Ascending aorta (tissue), 2 donors: ENCODE measurements at places on chromosomes 6 and 20. TPM values are rescaled to one million over a fixed set of nuclear protein-coding genes. Genes with fewer than 3 reads are reported as not detected.

The EGFL8 gene
- total RNA-seq: 9.4 TPM

DNA sequence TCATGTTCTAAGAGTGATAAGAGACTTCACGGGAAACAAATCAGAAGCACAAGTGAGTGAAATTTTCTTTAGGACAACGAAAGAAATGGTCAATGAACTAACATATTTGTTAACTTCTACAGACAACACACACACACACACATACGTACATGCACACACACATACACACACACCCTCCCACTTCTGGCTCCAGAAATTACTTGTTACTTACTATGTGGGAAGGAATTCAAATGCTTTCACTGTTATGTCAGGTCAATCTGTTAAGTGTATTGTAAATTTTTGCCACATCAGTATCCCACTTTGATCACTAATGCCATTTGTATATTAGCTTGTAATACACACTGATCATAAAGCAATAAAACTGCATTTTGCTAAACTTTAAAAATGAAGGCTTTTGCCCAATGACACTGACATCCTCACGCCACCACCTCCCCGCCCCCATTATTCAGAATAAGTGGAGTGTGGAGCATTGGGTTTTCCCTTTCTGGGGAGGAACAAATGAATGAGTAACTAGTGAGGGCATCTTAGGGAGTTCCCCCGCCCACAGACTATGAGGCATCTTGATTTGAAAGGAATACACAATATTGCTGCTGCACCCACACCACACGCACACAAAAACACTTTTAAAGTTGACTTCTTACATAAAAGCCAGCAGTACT lies 76.2 kb downstream of the ATXN1 start:
- no peaks in the 10 kb centered on the region for H3K27me3 ChIP-seq
- no peak overlapping the region for H3K4me3 ChIP-seq
- no peaks in the 10 kb centered on the region for H3K36me3 ChIP-seq
- no peak overlapping the region for H3K27ac ChIP-seq
- H3K4me1 ChIP-seq: no peaks in the 10 kb centered on the region

DNA sequence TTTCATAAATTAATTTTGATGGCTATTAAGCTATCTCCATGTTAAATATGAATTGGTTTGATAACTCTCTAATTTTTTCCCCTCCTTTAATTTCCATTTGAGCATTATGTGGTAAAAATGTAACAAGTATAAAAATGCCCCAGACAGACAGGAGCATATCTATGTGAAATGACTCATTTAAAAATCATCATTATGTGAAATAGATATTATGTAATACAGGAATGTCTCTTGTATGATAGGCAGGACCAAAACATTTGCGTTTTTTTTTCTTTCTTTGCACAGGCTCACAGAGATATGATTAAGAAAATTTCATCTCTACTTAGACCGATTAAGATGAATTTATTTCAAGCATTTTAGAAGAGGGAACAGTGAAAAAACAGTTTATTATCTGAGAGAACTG lies 95.8 kb downstream of the AKAP7 start:
- no peaks in the 10 kb centered on the region for H3K4me1 ChIP-seq
- no peak for DNase-seq
- no peaks in the 10 kb centered on the region for H3K36me3 ChIP-seq
- no peak overlapping the region for H3K4me3 ChIP-seq
- no peak overlapping the region for H3K27ac ChIP-seq

DNA sequence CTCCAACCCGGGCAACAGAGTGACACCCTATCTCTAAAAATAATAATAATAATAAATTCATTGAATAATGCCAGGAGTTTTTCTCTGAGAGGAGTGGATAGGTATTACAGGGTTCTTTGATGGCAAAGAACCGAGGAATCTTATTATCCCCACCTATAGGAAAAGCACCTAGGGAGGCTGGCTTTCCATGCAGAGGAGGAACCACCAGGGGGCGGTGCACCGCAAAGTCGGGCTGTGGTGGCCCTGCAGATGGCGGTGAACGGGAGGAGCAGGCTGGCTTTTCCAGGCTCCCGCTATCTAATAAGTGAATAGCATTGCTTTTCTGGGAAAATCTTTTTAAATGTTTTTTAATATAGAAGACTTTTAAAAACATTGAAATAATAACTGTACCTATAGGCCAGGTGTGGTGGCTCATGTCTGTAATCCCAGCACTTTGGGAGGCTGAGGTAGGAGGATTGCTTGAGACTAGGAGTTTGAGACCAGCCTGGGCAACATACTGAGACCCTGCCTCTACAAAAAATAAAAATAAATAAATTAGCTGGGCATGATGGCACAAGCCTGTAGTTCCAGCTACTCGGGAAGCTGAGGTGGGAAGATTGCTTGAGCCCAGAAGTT lies 864.2 kb downstream of the KIF16B start:
- no peak overlapping the region for H3K4me3 ChIP-seq
- no peaks in the 10 kb centered on the region for H3K4me1 ChIP-seq
- no peak overlapping the region for H3K27ac ChIP-seq
- no peak for DNase-seq
- H3K27me3 ChIP-seq: no peaks in the 10 kb centered on the region
- no peaks in the 10 kb centered on the region for H3K36me3 ChIP-seq

The BACH2 gene
- 7.7 TPM for total RNA-seq

GRCh38 chr6:20868397-20869096 lies 334.3 kb downstream of the CDKAL1 start:
- no peak overlapping the region for H3K27ac ChIP-seq
- H3K4me3 ChIP-seq: no peak overlapping the region
- H3K4me1 ChIP-seq: no peaks in the 10 kb centered on the region
- no peaks in the 10 kb centered on the region for H3K27me3 ChIP-seq
- DNase-seq: no peak
- no peaks in the 10 kb centered on the region for H3K36me3 ChIP-seq

The CGA gene
- not detected for total RNA-seq

GRCh38 chr6:33840048-33840926 lies 36.5 kb upstream of the MLN start:
- H3K36me3 ChIP-seq: no peaks in the 10 kb centered on the region
- no peak for DNase-seq
- no peak overlapping the region for H3K4me3 ChIP-seq
- H3K27ac ChIP-seq: no peak overlapping the region
- H3K27me3 ChIP-seq: no peaks in the 10 kb centered on the region

DNA sequence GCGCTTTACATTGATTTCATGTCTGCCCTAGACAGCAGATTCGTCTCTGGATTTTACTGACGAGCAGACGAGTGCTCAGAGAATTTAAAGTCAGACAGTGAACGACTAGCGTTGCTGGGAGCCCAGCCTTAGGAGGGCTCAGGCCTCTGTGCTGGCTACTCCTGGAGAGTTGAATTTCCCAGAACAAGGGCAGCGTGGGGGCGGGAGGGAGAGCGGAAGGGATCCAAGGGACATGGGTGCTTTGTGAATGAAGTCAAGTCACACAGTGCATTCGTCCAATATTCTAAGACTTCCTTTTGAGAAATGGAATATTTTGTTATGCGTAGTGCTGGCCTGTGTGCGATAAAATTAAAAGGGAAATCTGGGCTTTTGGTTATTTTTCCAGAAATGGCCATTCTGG lies 126.5 kb downstream of the MYLK4 start:
- no peaks in the 10 kb centered on the region for H3K27me3 ChIP-seq
- no peaks in the 10 kb centered on the region for H3K36me3 ChIP-seq

DNA sequence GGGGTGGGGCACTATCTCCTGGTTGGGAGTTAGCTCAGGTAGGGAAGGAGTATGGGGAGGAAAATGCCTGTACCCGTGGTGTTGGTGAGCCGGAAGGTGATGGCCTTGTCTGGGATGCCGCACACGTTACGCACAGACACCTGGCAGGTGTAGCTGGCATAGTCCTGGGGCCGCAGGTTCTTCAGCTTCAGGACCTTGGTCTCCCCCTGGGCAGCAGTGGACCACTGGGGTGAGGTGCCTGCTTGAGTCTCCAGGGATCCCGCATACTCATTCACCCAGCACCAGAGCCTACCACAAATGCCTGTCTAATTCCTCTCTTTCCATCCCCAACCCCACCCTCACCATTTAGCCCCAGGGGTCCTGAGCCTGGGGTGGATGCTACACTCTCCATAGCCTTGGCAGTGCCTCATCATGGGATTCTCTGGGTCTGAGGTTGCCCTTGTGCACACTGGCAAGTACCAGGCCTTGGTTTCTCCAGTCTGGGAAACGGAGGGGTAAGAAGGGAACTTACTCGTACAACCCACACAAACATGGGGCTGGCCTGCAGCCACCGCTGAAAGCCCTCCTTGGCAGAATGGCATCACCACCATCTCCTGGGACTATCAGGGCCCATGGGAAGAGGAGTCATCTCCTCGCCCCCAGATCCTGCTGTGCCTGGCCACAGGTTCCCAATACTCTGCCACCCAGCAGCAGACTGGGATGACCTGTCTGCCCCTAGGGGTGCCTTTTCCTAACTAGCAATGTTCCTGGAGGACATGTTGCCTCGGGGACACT lies 42.8 kb downstream of the MDGA1 start:
- no peak overlapping the region for H3K4me3 ChIP-seq
- no peaks in the 10 kb centered on the region for H3K4me1 ChIP-seq
- no peak overlapping the region for H3K27ac ChIP-seq
- no peaks in the 10 kb centered on the region for H3K27me3 ChIP-seq
- DNase-seq: no peak

DNA sequence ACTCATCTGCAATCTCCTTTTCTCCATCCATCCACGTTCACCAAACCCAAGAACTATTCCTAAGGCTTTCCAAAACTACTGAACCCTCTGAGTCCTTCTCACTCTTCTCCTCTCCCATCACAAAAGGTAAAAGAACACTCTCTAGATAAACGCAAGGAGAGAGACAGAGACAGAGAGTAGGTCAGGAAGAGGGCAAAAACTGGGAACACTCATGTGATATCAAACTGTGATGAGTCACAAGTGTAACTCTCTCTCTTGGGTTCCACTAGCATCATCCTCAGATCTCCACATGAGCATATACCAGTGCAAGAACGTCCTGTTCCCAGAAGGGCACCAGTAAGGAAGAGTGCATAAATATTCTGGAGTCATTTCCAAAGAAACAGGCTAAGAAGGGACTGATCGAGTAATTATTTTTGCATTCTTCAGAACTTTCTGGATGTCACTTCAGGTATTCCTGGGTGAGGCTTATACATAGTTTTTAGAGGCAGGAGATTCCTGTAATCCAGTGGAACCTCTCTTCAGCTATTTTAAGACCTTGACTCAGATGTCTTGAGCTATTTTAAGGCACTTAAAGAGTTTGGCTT lies 47.3 kb upstream of the STXBP5 start:
- no peaks in the 10 kb centered on the region for H3K27me3 ChIP-seq
- no peak for DNase-seq
- no peak overlapping the region for H3K27ac ChIP-seq
- H3K4me3 ChIP-seq: no peak overlapping the region
- no peaks in the 10 kb centered on the region for H3K36me3 ChIP-seq

The ADGRG6 gene
- 7.7 TPM for total RNA-seq

GRCh38 chr6:81814370-81815076 lies 62.0 kb upstream of the TENT5A start:
- no peaks in the 10 kb centered on the region for H3K27me3 ChIP-seq
- no peaks in the 10 kb centered on the region for H3K4me1 ChIP-seq
- DNase-seq: no peak
- no peak overlapping the region for H3K27ac ChIP-seq

DNA sequence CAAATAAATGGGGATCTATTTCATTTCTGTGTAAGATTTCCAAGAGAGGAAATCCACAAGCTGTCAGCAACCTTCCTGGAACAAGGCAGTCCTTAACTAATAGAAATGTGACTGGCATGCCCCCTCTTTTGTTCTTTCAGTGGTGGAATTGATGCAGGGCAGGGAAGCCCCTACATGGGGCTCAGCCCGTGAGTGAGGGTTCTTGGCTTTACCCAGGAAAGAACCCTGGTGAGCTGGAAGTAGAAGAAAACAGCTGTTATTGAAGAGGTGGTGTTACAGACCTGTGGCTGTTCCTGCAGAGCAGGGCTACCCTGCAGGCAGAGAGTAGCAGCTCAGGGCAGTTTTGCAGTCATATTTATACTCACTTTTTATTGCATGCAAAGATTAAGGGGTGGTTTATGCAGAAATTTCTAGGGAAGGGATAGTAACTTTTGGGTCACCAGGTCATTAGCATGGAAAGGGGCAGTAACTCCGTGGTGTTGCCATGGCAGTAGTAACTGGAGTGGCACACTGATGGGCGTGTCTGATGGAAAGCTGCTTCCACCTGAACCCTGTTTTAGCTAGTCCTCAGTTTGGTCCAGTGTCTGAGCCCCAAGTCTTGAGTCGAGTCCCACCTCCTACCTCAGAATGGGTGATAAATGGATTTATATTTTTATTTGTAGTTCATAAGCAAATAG lies 88.7 kb upstream of the SCP2D1 start:
- H3K36me3 ChIP-seq: peaks cover 4% of the 10 kb centered on the region
- DNase-seq: no peak
- no peaks in the 10 kb centered on the region for H3K4me1 ChIP-seq
- no peak overlapping the region for H3K27ac ChIP-seq
